ENCODE measurements at places on chromosomes 12 and 14. TPM values are rescaled to one million over a fixed set of nuclear protein-coding genes. Genes with fewer than 3 reads are reported as not detected.

GRCh38 chr12:32993404-32993803, 96.8 kb upstream of the PKP2 start:
- H3K36me3 ChIP-seq = no peaks in the 10 kb centered on the region
- DNase-seq = peak; percentile 63
- H3K4me1 ChIP-seq = peaks cover 49% of the 10 kb centered on the region
- no peak overlapping the region for H3K4me3 ChIP-seq
- H3K27ac ChIP-seq = no peak overlapping the region

GRCh38 chr14:35384455-35385041, 20.0 kb downstream of the NFKBIA start:
- no peak overlapping the region for H3K27ac ChIP-seq
- no peaks in the 10 kb centered on the region for H3K27me3 ChIP-seq
- no peak overlapping the region for H3K4me3 ChIP-seq
- H3K4me1 ChIP-seq = no peaks in the 10 kb centered on the region
- DNase-seq = no peak

The PZP gene
- total RNA-seq = not detected

GRCh38 chr14:100981809-100982208, 78.3 kb upstream of the RTL1 start:
- H3K27ac ChIP-seq = peak overlapping the region; percentile 59
- no peaks in the 10 kb centered on the region for H3K27me3 ChIP-seq
- H3K4me1 ChIP-seq = peaks cover 62% of the 10 kb centered on the region
- no peak overlapping the region for H3K4me3 ChIP-seq
- DNase-seq = peak; percentile 68

- H3K36me3 ChIP-seq = no peaks in the 10 kb centered on the region
- peak; percentile 93 for DNase-seq
- H3K4me1 ChIP-seq = peaks cover 45% of the 10 kb centered on the region
- no peaks in the 10 kb centered on the region for H3K27me3 ChIP-seq
Measured at GRCh38 chr12:64893961-64894360, 69.5 kb downstream of the TBC1D30 start.

DNA sequence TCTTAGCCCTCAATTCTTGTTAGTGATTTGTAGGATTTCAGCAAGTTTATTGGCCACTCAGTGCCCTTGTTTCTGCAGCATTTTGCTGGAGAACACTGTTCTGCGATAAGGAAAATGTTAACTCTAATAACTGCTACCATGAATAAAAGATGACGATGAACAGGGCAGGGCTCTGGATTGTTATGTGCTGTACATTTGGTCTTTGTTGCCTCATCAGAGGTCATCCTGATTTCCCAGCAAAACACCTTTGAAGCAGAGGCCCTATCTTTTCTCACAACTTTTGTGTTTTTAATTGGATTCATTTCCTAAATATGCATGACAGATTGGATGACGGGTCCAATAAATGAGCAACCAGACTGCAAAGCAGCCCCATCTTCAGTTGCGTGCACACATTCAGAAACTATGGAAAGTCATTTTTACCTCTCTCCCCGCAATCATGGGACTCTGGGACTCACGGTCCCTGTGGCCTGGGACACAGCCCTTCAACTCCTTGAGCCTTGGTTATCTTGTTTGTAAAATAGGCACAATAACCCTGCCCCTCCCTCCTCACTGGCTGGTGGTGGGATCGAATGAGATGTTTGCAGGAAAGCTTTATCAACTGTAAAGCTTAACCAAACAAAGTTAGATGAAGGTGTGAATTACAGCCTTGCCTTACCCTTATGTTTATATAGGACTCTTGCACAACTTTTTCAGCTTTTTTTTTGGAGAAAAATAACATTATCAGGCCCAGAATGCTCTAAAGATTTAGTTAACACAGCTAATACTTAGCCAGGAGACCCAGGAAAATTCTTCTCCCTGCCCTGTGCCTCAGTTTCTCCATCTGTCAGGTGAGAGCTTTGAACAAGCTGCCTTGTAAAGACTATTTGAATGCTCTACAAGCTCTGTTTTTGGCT, 45.4 kb downstream of the RPH3A start:
- no peaks in the 10 kb centered on the region for H3K36me3 ChIP-seq
- H3K27me3 ChIP-seq = no peaks in the 10 kb centered on the region
- peaks cover 47% of the 10 kb centered on the region for H3K4me1 ChIP-seq
- peak; percentile 17 for DNase-seq
- peak overlapping the region; percentile 97 for H3K27ac ChIP-seq

The STAB2 gene
- total RNA-seq = not detected

DNA sequence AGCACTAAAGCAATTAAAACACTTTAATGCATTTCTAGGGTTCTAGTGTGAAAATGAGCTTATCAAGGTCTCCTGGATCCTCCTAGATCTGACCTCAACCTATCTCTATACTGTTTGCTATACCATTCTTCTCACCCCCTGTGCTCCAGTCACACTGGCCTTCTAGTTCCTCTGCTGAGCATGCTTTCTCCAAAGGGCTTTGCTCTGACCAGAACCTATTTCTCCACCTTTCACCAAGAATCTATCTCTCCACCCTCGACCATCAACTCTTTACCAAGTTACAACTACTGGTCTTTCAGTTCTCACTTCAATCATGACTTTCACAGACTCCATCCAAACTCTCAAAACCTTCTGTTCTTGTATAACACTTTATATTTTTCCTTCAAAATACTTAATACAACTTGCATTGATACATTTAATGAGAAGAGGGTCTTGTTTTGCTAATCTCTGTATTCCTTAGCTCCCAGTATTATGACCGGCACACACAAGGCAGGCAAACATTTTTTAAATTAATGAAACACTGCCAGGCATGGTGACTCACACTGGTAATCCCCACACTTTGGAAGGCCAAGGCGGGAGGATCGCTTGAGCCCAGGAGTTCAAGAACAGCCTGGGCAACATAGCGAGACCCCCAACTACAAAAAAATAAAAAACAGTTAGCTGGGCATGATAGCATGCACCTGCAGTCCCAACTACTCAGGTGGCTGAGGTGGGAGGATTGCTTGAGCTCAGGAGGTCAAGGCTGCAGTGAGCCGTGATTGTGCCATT, 22.8 kb downstream of the PPP1R12A start:
- no peaks in the 10 kb centered on the region for H3K36me3 ChIP-seq
- peak; percentile 35 for DNase-seq
- H3K4me1 ChIP-seq = no peaks in the 10 kb centered on the region
- H3K4me3 ChIP-seq = no peak overlapping the region

DNA sequence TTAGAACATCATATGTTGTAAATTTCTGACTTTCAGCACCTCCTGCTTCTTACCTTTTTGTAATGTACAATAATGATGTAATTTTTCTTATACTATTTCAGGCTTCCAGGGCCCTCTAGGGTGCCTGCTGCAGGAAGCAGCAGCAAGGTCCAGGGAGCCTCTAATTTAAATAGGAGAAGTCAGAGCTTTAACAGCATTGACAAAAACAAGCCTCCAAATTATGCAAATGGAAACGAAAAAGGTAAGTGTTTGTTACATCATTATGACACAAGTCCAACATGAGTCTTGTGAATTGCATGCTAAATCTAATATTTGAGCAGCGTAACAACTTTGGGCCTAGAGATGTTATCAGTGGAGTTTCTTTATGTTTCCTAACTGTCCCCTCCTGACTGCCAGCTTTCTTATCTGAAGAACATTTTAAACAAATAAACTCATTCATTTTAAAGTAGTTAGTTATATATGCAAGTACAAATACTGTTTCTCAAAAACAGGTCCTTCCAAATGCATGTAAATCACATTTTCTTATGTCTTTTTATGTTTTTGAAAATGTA, 167.6 kb downstream of the NAV3 start:
- H3K27ac ChIP-seq = no peak overlapping the region
- no peaks in the 10 kb centered on the region for H3K36me3 ChIP-seq
- no peaks in the 10 kb centered on the region for H3K27me3 ChIP-seq
- H3K4me3 ChIP-seq = no peak overlapping the region

DNA sequence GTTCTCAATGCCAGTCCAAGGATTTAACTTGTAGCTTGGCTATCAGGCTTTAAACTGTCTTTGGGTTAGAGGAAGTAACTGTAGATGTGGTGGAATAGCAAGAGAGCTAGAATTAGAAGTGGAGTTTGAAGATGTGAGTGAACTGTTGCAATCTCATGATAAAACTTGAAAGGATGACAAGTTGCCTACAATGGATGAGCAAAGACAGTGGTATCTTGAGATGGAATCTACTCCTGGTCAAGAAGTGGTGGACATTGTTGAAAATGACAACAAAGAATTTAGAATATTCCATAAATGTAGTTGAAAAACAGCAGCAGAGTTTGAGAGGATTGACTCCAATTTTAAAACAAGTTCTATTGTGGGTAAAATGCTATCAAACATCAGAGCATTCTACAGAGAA, 199.0 kb downstream of the DUSP6 start:
- H3K4me3 ChIP-seq = no peak overlapping the region
- DNase-seq = no peak
- H3K36me3 ChIP-seq = no peaks in the 10 kb centered on the region
- H3K27me3 ChIP-seq = no peaks in the 10 kb centered on the region

DNA sequence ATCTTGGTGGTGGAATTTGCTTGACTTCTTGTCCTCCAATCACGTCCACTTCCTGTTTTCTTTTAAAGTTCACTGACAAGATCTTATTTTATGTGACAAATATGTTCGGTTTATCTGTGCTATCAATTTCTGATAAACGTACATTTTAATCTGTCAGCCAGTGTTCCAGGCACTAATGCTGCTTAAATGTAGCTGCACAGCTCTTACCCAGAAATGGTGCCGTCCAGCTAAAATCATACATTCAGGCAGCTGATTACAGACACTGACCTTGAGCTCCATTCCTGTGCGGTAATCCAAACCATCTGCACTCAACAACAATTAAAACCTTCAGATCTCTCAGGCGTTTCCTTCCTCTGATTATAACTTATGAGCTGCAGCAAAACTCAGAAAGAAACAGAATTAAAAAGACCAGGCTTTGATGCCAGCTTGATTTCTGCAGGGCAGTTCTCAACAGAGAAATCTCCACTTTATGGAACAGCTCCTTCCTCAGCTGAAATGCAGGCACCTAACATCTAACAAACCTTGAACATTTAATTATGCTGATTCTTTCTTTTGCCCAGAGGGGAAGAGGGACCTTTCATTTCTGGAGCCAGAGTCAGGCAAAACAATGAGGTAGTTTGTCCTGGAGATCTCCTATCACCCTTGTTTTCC, 26.4 kb upstream of the RASSF3 start:
- H3K4me1 ChIP-seq = no peaks in the 10 kb centered on the region
- no peaks in the 10 kb centered on the region for H3K36me3 ChIP-seq
- no peak for DNase-seq
- no peak overlapping the region for H3K4me3 ChIP-seq
- no peaks in the 10 kb centered on the region for H3K27me3 ChIP-seq

DNA sequence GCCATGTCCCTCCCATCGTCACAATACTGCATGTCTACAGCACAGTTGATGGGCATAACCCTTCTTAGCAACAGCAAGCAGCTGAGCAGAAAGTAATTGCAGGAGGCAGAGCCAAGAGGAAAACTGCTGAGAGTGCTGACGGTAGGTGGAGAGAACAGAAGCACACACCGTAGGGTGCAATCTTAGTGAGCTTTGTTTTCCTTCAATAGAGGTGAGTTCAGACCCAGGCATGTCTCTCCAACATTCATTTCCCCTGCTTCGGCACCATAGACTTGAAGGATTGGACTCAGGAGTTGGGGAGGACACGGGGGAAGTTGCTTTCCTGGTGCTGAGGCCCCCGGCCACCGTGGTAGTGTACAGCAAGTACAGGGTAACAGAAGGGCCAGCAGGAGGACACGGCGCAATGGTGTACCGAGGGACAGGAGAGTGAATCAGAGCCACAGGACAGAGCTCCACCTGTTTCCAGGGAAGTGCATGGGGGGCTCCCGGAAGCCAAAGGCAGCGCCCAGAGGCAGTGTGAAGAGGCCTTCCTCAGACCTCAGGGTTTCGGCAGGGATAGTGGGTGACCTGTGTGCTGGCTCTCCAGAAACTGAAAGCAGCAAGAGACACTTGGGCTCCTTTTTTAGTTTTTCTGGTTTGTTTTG, 36.3 kb upstream of the SINHCAF start:
- no peak overlapping the region for H3K4me3 ChIP-seq
- peaks cover 8% of the 10 kb centered on the region for H3K4me1 ChIP-seq
- no peak for DNase-seq
- no peaks in the 10 kb centered on the region for H3K36me3 ChIP-seq
- H3K27me3 ChIP-seq = no peaks in the 10 kb centered on the region

GRCh38 chr12:46351886-46352650, 20.5 kb downstream of the SLC38A2 start:
- no peak overlapping the region for H3K4me3 ChIP-seq
- no peaks in the 10 kb centered on the region for H3K27me3 ChIP-seq
- H3K36me3 ChIP-seq = no peaks in the 10 kb centered on the region
- no peaks in the 10 kb centered on the region for H3K4me1 ChIP-seq

DNA sequence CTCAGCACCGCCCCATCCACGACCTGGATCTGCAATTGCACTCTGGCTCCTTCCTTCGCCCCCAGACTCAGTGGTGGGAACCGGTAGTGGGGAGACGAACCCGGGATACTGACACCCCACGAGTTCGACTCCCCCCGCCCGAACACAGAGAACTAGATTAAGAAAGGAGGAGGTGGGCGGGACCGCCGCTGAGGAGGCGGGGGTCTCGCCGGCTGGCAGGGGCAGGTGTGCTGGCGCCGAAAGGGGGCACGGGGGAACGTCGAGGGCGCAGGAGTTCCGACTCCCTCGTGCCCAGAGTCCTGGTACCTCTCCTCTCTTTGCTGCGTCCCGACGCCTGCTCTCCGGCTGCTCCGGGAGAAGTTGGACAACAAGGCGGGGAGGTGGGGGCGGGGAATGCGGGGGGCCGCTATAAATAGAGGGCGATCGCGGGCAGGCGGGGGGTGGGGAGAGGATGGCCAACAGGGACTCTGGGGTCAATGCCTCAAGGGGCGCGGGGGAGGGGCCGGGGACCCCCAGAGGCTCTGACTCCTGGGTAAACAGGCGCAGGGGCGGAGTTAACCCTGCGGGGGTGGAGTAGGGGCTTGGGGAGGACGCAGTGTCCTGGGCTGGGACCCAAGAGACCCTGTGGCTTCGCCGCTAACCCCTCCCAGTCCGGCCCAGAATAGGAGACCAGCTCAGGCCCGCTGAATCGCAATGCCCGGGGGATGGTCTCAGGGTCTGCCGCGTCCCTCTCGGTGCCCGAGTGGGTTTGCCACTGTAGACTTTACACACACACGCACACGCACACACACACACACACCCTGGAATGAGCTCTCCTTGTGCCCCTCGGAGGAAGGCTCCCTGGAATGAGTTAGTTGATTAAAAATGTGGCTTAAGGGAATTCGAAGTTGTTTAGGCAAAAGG, 761 bp upstream of the NDRG2 start:
- peak overlapping the region; percentile 58 for H3K4me3 ChIP-seq
- 0 out of 2 replicates have a peak, but pooled peaks cover 4% of the 10 kb centered on the region for H3K4me1 ChIP-seq
- H3K27me3 ChIP-seq = peaks cover 70% of the 10 kb centered on the region
- H3K36me3 ChIP-seq = no peaks in the 10 kb centered on the region
- DNase-seq = no peak

GRCh38 chr12:58883576-58884334, 36.5 kb downstream of the LRIG3 start:
- no peak for DNase-seq
- H3K4me3 ChIP-seq = no peak overlapping the region
- no peaks in the 10 kb centered on the region for H3K4me1 ChIP-seq
- peaks cover 20% of the 10 kb centered on the region for H3K36me3 ChIP-seq
- no peak overlapping the region for H3K27ac ChIP-seq

GRCh38 chr12:33427071-33427470, 12.5 kb downstream of the SYT10 start:
- H3K27me3 ChIP-seq = no peaks in the 10 kb centered on the region
- H3K36me3 ChIP-seq = no peaks in the 10 kb centered on the region
- H3K27ac ChIP-seq = no peak overlapping the region

GRCh38 chr12:31214626-31215517, 111.1 kb downstream of the SINHCAF start:
- H3K27ac ChIP-seq = no peak overlapping the region
- no peak overlapping the region for H3K4me3 ChIP-seq
- H3K27me3 ChIP-seq = peaks cover 28% of the 10 kb centered on the region
- no peaks in the 10 kb centered on the region for H3K36me3 ChIP-seq
- DNase-seq = no peak

The MYF6 gene
- not detected for total RNA-seq

All from PC-3 (cell line).